ENCODE measurements at places on chromosomes 7 and 10.

GRCh38 chr10:70546584-70546983, 56.0 kb downstream of the PRF1 start:
- no peak for DNase-seq

GRCh38 chr10:28623483-28623882, 53.8 kb upstream of the BAMBI start:
- DNase-seq: no peak

GRCh38 chr7:130268463-130269317, 2.0 kb downstream of the CPA2 start:
- no peak for DNase-seq

- DNase-seq: no peak
These were observed 172.6 kb upstream of the KLF14 start for GRCh38 chr7:130906575-130906974.

- no peak for DNase-seq
These were observed 50.9 kb downstream of the LAMB4 start for GRCh38 chr7:108079276-108079647.

GRCh38 chr7:72292118-72292517, 120.0 kb downstream of the CALN1 start:
- DNase-seq: no peak

GRCh38 chr7:142790056-142790455, 19.3 kb downstream of the PRSS2 start:
- no peak for DNase-seq

- DNase-seq: no peak
These were observed 99.7 kb downstream of the AVL9 start for GRCh38 chr7:32594965-32595490.

GRCh38 chr10:11397980-11398580, 213.4 kb downstream of the USP6NL start:
- DNase-seq: no peak

DNA sequence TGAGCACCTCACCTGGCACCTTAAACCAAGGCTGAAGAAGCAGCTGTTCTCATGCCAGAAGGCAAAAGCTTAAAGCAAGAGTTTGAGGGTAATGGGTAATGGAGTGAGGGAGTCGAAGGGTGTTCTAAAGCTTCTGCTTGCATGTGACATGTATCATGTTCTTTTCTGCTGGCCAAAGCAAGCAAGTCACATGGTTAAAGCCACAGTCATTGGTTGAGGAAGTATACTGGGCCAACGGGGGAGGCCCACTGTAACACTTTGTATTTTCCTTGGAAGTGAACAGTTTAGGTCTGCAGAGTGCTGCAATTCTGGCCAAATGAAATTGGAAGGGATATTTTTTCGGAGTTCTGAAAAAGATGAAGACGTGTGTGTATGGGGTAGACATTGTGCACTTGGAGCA, 75.7 kb downstream of the REEP3 start:
- DNase-seq: no peak

DNA sequence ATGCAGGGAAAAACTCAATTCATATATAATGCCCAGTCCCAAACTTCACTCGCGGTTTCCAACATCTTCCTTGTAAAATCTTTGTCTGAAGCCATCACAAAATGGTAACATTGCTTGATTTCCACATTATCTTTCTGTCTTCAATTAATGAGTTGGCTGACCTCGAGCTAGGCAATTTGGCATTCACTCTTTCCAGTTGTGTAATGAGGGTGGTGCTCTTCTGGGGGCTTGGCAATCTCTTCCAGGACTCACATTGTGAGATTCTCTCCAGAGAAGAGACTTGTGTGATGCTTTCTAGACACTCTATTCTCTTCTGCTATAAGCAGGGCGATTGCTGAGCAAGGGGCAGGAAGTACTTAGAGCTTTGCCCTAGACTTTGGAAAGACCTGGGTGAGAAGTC, 179.5 kb downstream of the JCAD start:
- no peak for DNase-seq

- DNase-seq: no peak
These were observed 65.4 kb downstream of the GRID1 start for GRCh38 chr10:86300931-86301830.

- no peak for DNase-seq
These were observed 55.0 kb downstream of the RELN start for GRCh38 chr7:103934508-103934907.

DNA sequence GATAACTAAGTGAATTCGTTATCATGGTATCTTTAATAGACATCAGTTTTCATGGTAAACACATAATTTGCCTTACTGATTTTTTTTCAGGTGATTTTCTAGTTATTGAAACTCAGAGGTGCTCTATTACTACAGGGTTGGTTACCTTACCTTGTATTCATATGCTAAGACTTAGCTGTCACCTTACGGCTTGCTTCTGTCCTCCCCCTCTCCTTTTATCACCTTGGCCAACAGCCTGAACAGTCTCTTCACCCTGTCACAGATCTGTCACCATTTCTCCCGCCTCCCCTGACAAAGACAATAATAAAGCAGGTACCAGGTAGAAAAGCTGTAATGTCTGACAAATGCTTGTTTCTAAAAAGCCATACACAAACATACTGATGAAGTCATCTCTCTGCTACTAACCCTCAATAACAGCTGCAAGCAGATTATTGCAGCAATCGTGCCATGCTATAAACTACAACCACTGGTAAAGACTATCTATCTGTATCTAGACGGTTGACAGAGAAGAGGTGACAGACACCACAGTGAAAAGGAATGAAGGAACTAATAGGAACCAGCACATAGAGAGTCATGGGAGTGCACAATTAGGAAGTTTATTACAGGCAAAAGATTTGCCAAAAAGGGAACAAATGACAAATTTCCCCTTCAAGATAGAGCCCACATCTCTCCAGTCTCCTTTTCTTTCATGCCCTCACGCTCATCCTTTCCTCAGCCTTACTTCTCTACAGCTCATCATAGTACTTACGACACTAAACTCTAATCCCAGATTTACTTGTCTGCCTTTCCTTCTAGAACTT, 57.2 kb downstream of the ARHGAP12 start:
- DNase-seq: no peak

DNA sequence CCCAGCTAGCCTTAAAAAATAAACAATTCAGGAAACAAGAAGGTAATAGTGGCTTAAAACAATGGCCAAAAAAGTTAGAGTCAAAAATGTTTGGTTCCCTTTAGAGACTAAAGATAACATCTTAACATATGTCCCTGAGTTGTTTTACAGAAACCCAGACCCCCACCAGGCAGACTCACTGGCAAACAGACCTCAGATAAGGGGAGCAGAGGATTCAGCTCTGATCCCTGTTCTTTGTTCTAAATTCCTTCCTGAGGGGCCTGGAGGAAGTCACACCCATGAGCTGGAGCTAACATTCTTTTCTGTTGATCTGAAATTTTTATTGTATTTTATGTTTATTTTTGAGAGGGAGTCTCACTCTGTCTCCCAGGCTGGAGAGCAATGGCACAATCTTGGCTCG, 247.2 kb downstream of the USP6NL start:
- no peak for DNase-seq

DNA sequence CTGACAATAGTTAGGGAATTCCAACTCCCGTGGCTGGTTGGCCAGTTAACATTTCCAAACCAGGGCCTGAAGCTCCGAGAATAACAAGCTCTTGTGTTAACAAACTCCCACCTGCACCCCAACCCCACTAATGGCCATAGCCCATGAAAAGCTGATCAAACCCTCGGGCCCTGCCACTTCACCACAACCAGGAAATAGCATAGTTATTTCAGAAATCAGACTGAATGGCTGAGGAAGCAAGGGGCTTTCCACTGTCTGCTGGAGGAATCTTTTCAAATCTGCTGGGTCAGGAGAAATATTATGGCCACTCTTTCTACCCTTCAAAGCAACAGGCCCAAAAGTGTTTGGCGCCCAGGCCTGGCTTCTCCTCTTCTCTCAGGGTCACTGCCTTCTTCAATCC, 145.6 kb downstream of the GLCCI1 start:
- DNase-seq: no peak

- DNase-seq: no peak
These were observed 104.5 kb downstream of the GRID1 start for GRCh38 chr10:86261941-86262687.

- DNase-seq: no peak
These were observed 1.4 kb downstream of the BCCIP start for GRCh38 chr10:125824736-125825135.

GRCh38 chr7:131302876-131303707, 24.6 kb upstream of the MKLN1 start:
- DNase-seq: no peak

DNA sequence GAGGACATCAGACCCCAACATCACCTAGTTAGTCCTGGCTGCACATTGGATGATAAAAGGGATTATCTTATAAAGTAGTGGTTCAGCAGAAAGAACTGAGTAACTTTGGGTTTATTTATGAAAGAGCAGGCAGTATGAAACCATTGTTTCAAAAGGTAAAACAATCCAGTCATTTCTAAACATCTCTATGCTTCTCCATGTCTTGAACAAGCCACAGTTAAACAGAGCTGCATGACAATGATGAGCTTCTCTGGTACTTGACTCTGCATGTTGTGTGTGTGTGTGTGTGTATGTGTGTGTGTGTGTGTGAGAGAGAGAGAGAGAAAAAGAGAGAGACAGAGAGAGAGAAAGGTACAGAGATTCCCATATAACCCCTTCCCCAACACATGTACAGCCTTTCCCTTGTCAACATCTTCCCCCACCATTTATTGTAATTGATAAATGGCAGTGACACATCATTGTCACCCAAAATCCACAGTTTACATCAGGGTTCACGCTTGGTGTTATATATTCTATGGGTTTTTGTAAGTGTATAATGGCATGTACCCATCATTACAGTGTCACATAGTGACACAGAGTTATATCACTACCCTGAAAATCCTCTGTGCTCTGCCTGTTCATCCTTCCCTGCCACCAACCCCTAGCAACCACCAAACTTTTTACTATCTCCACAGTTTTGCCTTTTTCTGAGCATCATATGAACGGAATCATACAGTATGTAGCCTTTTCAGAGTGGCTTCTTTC, 32.8 kb upstream of the SLC18A3 start:
- no peak for DNase-seq

DNA sequence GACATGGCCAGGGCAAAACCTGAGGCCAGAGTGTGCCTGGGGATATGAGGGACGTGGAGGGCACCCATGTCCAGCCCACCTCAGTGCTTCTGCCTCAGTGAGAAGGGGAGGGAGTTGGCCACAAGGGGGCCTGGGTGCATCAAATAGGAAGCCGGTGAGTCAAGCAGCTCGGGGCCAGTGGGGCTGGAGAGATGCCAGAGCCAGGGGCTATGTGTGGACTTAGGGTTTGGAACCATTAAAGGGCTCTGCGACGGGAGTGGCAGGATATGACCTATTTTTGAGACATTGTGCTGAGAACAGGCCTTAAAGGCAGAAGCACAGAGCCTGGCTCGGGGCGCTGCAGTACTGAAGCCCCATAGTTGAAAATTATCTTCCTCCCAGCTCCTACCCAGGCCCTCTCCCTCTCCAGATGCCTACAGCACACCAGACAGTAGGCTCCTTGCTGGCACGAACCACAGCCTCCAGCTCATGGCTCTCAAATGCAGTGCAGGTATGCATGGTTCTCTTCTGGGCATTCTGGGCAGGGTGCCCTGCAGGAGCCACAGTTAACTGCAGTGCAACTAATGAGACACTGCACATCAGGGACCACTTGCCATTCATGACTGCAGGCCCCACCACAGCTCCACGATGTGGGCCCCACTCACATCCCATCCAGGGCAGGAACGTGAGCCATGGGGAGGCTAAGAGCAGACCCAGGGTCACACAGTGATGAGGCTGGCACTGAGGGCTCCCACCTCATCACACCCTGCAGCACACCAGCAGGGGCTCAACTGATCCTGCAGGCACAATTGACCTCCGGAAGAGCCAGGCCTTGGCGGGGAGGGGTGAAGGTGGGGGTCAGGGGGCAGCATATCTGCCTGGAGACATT, 7.2 kb upstream of the PGAM2 start:
- DNase-seq: no peak

- DNase-seq: no peak
These were observed 5.6 kb downstream of the ADGRA1 start for GRCh38 chr10:133093291-133093690.

- no peak for DNase-seq
These were observed 20.3 kb downstream of the YWHAG start for GRCh38 chr7:76338298-76339084.

DNA sequence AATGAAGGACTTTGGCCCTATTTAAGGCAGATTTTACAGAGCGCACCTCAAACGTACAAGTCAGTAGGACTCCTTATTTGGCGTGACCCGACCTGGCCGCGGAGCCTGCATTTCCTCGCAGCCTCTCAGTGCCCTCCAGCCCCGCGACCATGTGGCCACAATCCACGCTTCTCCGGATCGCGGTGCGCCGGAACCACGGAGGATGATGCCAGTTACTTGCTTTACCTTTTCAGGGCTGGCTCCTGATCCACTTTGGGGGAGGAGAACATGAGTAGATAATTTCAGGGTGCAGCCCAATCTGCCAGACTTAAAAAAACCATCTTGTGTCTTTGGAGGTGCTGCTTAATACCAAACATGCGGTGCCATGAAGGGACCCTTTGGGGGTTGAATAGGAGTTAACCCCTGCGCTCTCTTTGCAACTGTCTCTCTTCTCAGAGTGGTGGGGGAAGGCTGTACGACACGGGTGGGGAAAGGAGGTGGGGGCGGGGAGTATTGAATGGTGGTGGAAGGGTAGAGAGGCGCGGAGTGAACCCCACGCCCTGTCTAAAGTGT, 1.5 kb downstream of the FRAT1 start:
- no peak for DNase-seq

- DNase-seq: no peak
These were observed 27.3 kb downstream of the PLXDC2 start for GRCh38 chr10:19843487-19843886.

DNA sequence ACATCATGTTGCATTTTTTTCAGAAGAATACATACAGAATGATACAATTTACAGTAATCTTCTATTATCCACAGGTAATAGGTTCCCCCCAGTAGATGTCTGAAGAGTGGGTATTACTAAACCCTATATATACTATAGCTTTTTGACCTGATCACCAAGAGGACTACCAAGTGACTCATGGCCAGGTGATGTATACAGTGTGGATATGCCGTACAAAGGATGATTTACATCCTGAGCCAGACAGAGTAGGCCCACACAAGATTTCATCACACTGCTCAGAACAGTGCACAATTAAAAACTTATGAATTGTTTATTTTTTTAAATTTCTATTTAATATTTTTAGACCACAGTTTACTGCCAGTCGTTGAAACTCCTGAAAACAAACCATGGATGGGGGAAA, 70.6 kb downstream of the STEAP1B start:
- no peak for DNase-seq

- DNase-seq: peak; percentile 46
These were observed 72.0 kb downstream of the KAT6B start for GRCh38 chr10:74898201-74898976.

- no peak for DNase-seq
These were observed 17.0 kb downstream of the KCP start for GRCh38 chr7:128893251-128894100.

GRCh38 chr10:28151636-28152035, 151.2 kb downstream of the MPP7 start:
- DNase-seq: no peak

- no peak for DNase-seq
These were observed 9.9 kb downstream of the RP9 start for GRCh38 chr7:33099154-33099940.

- no peak for DNase-seq
These were observed 13.2 kb upstream of the TRA2A start for GRCh38 chr7:23544913-23545354.

- DNase-seq: no peak
These were observed 6.4 kb upstream of the CYTH3 start for GRCh38 chr7:6278749-6279310.

Measured in GDM1 (cell line).